B cell (primary cell): ENCODE measurements at places on chromosomes 2 and 18. TPM values are rescaled to one million over a fixed set of nuclear protein-coding genes. Genes with fewer than 3 reads are reported as not detected.

The TGFA gene
- polyA plus RNA-seq, result 0.04 and 0.10 TPM in 2 replicates

The POTEJ gene
- not detected in 2 replicates for polyA plus RNA-seq

The ZNF396 gene
- 0.40 and 0.50 TPM in 2 replicates for polyA plus RNA-seq

The TUBA4B gene
- polyA plus RNA-seq, result 0.12 TPM in 1 of 2 replicates, not detected in the other

The IL36G gene
- polyA plus RNA-seq, result not detected in 2 replicates

DNA sequence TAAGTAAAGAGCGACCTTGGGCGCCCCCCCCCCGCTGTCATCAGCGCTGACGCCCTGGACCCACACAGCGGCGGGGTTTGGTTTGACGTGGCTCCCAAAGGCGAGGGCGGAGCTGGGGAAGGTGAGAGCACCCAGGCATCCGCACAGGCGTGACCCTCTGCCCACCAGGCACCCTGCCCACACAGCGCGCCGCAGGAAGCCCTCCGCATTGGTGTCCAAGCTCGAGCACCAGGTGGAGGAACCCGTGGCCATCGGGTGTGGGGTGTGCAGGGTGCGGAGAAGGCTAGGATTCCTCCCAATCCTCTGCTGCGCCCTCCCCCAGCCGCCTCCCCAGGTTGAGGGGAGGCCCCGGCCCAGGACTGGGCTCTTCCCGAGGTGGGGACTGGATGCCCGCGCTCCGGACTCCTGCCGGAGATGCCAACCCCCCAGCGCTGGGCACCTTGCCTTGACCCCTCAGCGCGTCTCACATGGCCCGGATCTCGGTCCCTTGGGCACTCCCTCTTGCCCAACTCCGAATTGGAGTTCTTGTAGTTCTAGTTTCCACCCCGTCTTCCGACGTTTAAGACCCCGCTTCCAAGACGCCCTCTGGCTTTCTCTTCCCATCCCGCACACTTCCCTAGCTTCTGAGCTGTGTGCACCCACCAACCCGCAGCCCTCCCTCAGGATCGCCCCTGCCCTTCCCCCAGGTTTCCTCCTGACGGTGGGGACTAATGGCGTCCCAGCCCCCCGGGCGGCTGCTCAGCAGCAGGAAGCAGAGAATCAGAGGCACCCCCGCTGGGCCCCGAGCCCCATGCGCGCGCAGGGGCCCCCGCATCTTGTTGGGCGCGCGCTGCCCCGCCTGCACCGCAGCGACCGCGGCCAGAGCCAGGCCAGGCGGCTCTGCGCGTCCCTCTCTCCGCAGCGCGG, 25.9 kb upstream of the RESP18 start:
- DNase-seq, result no peak

DNA sequence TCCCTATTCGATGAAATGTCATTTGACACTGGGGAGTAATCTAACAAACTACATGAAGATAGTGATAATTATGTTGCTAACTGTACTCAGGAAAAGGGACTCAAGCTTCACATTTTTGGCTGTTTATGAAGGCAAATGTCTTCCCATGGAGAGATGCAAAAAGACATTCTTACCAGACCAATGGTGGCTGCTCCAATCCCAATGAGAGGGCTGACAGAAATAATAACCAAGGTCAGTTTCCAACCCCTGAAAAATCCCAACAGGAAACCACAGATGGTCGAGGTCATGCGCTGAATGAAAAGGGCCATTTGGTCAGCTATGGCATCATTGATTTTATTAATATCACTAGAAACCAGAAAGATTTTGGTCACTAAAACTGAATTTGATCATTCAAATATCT, 37.6 kb downstream of the ABCB11 start:
- no peak for DNase-seq

DNA sequence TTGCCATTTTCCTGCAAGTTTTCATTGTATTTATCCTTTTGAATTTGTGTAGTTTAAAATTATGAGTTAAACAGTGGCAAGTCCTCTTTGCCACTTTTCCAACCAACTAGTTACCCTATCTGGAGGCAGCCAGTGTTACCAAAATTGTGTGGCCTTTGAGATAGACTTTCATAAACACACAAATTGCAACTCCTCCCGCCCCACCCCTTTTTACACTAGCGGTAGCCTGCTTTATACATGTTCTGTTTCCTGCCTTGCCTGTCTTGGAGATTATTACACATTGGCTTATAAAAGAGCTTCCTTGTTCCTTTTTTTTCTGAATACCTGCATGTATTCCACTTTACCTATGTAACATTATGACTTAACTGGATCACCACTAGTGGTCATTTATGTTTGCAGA, 56.5 kb downstream of the RPIA start:
- no peak for DNase-seq

- DNase-seq, result no peak
Measured at GRCh38 chr2:42100683-42101205, 52.9 kb downstream of the PKDCC start.
